ENCODE measurements at places on chromosomes 12 and 14.

GRCh38 chr14:21352587-21352986 lies 31.2 kb downstream of the SUPT16H start:
- peak; percentile 66 for DNase-seq

DNA sequence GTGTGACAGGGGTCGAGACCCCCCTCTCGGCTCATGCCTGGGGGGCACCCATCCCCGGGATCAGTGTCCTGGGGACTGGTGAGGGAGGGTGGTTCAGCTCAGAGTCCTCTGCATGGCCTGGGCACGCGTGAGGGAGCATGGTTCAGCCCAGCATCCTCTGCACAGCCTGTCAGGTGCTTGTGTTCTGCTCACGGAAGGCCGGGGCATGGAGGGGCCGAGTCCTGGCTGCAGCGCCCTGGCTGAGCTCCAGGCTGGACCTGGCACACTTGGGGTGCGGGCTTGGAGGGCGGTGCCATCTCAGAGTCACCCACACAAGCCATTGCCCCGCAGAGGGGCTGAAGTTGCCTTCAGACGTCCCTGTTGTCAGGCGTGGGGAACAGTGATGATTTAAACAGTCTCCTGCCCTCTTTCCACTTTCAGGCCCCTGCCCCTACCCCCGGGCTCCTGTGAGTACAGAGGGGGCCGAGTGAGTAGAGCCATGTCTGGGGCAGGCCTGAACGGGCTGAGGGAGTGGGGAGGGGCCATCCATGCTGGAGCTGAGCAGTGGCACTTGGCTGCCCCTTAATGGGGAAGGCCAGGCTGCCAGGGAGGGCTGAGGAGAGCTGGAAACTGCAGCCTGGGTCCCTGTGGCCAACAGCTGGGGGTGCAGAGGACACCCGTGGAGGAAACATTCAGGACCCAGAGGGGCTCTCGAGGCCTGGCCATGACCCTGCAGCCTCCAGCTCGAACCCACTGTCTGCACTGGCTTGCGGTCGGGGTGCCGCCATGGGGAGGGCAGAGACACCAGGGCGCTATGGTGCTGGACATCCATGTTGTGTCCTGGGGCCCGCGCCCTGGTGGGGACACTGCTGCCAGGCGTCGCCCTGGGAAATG lies 22.5 kb downstream of the FBRSL1 start:
- no peak for DNase-seq

- no peak for DNase-seq
Measured at GRCh38 chr14:101858791-101859537, 97.5 kb downstream of the PPP2R5C start.

GRCh38 chr12:66742508-66743367 lies 63.9 kb upstream of the GRIP1 start:
- DNase-seq, result no peak

- peak; percentile 64 for DNase-seq
Measured at GRCh38 chr12:18320036-18320617, 58.8 kb downstream of the PIK3C2G start.

- DNase-seq, result no peak
Measured at GRCh38 chr12:108196921-108197320, 67.8 kb downstream of the WSCD2 start.

DNA sequence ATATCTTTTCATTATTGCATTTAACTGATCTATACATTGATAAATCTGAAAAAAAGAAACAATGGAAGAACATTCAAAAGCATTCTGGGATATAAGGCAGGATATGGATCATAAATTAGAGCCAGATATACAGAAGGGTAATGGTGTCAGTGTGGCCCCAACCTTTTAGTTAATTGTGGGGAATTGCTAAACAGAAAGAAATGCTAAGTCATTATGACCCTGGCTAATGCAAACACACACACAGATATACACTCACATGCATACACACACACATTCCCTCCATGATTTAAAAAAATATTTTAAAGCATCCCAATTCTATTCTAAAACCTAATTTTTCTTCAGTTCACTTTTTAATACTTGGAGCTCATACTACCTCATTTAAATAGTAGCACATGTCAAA lies 404.5 kb downstream of the BCAT1 start:
- DNase-seq, result no peak

DNA sequence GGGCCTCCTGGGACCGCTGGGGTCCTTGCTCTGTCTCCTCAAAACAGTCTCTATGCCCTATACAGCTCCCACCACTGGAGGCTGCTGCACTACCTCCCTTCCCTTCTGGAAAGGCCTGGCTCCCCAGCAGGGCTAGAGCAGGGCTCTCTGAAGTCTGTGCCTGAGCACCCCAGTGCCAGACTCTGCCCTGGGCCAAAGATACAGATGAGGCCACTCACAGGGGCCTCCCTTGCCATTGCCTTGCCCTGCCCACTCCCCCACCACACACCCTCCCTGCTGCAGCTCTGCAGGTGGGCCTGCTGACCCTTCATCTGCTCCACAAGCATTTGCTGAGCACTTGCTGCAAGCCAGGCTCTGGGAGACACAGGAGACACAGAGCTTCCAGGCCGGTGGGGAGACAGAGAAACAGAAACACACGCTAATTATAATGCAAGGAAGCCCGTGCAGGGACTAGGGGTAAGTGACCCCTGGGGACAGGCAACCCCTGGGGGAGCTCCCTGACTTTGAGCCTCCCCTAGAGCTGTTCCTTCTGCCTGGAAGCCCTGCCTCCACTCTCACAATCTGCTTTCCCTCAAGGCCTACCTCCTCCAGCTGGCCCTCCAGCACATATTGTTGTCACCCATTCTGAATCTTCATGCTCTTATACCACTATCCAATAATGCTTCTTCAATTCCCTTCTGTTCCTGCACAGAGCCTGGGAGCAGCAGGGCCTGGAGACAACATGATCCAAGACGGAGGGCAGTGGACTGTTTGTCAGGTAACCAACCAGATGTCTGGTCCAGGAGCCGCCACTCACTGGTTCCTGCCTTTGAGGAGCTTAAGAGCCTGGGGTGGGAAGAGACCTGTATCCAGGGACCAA lies 32.6 kb upstream of the PNMA1 start:
- DNase-seq, result peak; percentile 54

GRCh38 chr12:120118321-120119061 lies 1.9 kb upstream of the RAB35 start:
- DNase-seq, result no peak

GRCh38 chr14:40213701-40214100 lies 781.5 kb upstream of the FBXO33 start:
- DNase-seq, result no peak

DNA sequence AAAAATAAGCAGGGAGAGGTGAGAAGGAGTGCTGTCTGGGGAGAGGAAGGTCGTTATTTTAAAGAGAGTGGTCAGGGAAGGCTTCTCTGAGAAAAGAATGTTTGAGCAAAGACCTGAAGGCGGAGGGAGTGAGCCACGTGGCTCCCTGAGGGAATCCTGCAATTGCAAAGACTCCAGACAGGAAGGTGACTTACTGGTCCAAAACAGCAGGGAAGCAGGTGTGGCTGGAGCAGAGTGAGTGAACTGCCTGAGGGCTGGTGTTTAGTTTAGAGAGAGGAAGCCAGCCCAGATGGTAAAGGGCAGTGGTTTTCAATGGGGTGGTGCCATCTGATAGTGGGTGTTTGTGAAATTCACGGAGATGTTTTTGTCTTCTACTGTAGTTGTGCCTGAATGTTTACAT lies 58.8 kb upstream of the LTA4H start:
- peak; percentile 66 for DNase-seq

GRCh38 chr14:68236582-68237458 lies 417.2 kb downstream of the RAD51B start:
- DNase-seq, result no peak

- no peak for DNase-seq
Measured at GRCh38 chr12:68428724-68429501, 96.8 kb upstream of the MDM1 start.

DNA sequence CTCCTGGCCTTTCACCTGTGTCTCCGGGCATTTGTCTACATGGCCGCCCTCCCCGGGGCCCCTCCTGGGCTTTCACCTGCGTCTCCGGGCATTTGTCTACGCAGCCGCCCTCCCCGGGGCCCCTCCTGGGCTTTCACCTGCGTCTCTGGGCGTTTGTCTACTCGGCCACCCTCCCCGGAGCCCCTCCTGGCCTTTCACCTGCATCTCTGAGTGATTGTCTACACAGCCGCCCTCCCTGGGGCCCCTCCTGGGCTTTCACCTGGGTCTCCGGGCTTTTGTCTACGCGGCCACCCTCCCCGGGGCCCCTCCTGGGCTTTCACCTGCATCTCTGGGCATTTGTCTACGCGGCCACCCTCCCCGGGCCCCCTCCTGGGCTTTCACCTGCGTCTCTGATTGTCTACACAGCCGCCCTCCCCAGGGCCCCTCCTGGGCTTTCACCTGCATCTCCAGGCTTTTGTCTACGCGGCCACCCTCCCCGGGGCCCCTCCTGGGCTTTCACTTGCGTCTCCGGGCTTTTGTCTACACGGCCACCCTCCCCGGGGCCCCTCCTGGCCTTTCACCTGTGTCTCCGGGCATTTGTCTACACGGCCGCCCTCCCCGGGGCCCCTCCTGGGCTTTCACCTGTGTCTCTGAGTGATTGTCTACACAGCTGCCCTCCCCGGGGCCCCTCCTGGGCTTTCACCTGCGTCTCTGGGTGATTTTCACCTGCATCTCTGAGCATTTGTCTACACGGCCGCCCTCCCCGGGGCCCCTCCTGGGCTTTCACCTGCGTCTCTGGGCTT lies 68.0 kb upstream of the GALNT9 start:
- no peak for DNase-seq

GRCh38 chr12:41983394-41983793 lies 161.3 kb downstream of the GXYLT1 start:
- no peak for DNase-seq

GRCh38 chr12:13339538-13339937 lies 143.0 kb downstream of the EMP1 start:
- DNase-seq, result no peak

- peak; percentile 53 for DNase-seq
Measured at GRCh38 chr12:7162691-7163114, 26.8 kb upstream of the PEX5 start.

DNA sequence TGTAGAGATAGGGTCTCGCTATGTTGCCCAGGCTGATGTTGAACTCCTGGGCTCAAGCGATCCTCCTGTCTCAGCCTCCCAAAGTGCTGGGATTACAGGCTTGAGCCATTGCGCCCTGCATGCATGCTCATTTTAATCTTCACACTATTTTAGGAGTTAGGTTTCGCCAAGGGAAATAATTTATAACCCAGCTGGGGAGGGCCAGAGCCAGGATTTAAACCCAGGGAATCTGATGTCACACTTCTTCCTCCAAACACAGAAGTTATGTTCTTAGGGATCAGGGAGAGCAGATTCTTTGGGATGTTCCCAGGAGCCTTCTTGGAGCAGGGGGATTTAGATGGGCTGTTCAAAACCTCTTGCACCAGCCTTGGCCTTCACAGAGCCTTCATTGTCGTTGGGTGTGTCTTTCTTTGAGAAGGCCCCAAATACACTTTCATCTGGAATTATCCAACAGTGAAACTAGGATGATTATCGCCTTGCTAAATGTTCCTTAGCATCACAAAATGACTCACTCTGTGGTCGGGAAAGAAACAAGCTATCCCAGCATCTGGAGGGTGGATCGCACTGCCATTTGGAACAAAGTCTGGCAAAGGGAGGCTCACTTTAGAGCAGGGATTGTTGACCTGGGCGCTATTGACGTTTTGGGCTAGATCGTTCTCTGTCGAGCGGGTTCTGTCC lies 8.2 kb upstream of the PPP1CC start:
- DNase-seq, result no peak

GRCh38 chr12:104750061-104750460 lies 208.0 kb downstream of the SLC41A2 start:
- peak; percentile 68 for DNase-seq

DNA sequence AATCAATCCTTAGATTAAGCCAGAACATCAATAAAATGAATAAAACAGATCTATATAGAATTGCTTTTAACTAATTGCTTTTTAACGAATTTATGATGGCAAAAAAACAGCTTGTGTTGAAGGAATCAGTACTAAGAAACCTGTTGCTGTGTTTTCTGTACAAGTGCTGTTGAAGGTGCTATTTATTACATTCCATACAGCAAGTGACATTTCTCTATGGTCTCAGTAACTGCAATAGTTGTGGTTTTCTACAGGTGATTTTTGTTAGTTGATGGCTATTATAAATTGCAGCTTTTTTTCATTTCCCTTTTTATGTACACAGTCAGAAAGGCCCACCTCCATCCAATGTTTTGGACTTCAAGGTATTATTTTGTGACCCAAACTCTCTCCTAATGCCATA lies 56.6 kb downstream of the SLC2A13 start:
- DNase-seq, result no peak

DNA sequence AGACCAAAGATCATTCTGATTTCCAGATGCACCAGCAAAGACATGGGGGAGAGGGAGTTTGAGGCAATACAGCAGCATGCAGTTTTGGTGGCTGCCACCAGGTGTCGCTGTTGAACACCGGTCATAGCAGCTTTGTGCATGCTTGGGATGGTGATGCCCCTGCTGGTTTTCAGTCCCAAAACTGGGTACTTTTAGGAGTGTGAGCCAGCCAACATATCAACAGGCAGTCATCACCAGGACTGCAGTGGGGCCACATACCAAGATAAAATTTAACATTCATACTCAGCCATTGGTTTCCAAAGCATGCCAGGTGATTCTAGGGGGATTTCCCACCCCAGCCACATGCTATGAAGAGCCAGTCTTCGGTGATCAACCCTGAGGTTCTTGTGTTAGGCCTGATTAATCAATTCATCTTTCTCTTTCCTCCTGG lies 64.2 kb downstream of the PHETA1 start:
- peak; percentile 31 for DNase-seq

DNA sequence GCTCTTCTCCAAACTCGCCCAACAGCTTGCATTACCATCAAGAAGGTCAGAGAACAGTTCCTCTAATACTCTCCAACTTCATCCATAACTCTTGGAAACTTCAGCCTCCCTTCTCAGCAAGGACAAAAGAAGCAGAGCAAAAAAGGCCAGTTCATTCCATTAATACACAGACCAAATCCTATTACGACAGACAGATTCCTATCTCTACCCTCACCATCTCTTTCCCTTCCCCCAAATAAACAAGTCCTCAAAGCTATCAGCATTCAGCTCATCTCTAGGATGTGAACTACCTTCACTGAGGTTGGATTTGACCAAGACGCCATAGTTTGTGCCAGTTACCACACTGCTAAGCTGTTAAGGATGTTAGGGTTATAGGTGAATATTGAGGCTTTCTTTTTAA lies 25.2 kb downstream of the SINHCAF start:
- DNase-seq, result no peak

GRCh38 chr12:29320295-29321085 lies 60.5 kb downstream of the ERGIC2 start:
- DNase-seq, result peak; percentile 17

DNA sequence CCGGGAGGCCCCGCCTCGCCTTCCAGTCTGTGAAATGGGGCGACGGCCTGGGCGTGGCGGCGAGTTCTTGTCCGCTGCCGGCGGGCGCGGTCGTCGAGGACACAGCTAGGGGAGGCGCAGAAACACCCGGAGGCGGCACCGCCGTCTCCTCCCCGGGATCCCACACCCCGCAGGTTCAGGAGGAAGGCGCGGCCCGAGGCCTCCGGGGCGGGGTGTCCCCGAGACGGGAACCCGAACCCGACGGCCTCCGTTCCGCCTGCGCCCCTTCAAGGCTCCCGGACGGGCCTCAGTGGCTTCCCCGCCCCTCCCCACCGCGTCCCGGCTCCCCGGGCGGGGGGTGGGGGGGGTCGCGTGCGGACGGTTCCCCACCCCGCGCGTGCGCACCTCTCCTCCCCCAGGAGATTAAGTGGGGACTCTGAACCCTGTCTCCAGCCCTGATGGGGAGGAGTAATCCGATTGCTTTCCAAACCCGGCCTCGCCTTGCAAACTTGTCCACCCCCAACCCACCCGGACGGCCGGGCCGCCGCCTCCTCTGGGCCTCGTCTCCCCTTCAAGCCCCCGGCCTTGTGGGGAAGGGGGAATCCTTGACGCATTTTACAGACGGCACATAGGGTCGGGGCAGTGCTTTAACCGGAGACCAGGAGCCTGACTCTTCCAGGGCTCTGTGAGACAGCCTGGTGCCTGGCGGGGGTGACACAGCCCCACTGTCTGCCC lies 35.3 kb upstream of the ANKRD9 start:
- DNase-seq, result peak; percentile 84

Data from hematopoietic multipotent progenitor cell treated with erythropoietin and hydrocortisone succinate and interleukin-3 and kit ligand, for 6 days (in vitro differentiated cells).